Colonic mucosa (tissue), 4 donors: ENCODE measurements at places on chromosomes 7 and 10. TPM values are rescaled to one million over a fixed set of nuclear protein-coding genes. Genes with fewer than 3 reads are reported as not detected.

- no peak overlapping the region for H3K4me3 ChIP-seq
- no peaks in the 10 kb centered on the region for H3K36me3 ChIP-seq
- no peaks in the 10 kb centered on the region for H3K4me1 ChIP-seq
- no peaks in the 10 kb centered on the region for H3K27me3 ChIP-seq
- no peak for DNase-seq
- H3K27ac ChIP-seq: no peak overlapping the region
Measured at GRCh38 chr10:124037784-124038183, 55.6 kb downstream of the CHST15 start.

DNA sequence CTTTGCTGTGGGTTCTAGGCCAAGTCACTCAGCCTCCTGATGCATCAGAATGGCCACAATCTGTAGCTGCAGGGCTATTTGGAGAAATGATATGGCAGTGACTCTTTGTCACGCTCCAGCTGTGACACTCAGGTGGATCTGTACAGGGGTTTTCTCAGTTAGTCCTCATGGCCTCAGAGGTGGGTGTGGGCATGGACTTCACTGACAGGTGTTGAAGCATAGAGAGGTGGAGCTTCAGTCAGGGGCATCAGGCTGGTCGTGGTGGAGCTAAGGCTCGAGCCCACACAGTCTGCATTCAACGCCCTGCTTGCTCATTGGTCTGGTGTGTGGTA lies 21.2 kb downstream of the PALD1 start:
- DNase-seq: no peak
- no peak overlapping the region for H3K27ac ChIP-seq
- H3K27me3 ChIP-seq: no peaks in the 10 kb centered on the region
- H3K4me1 ChIP-seq: no peaks in the 10 kb centered on the region
- no peaks in the 10 kb centered on the region for H3K36me3 ChIP-seq
- H3K4me3 ChIP-seq: no peak overlapping the region

GRCh38 chr7:39741942-39742623 lies 118.7 kb downstream of the RALA start:
- DNase-seq: peak; percentile 64
- no peaks in the 10 kb centered on the region for H3K27me3 ChIP-seq
- no peak overlapping the region for H3K4me3 ChIP-seq

DNA sequence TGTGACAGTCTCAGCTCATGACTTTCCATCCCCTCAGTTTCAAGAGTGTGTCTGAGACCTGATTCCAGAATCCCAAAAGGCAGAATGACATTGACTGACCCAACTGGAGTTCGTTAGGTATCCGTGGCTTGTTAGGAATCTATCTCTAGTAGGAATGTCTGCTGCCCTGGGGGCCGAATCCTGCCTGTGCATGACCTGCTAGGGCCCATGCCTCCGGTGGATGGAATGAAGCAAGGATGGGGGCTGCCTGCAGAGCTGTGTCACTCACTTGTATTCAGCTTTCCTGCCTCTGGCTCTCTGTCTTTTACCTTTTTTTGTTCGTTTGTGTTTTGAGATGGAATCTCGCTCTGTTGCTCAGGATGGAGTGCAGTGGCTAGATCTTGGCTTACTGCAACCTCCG lies 129.5 kb downstream of the SDK1 start:
- no peaks in the 10 kb centered on the region for H3K4me1 ChIP-seq
- no peak overlapping the region for H3K27ac ChIP-seq
- no peak overlapping the region for H3K4me3 ChIP-seq
- H3K27me3 ChIP-seq: no peaks in the 10 kb centered on the region
- H3K36me3 ChIP-seq: no peaks in the 10 kb centered on the region
- no peak for DNase-seq

- no peak overlapping the region for H3K4me3 ChIP-seq
- H3K4me1 ChIP-seq: no peaks in the 10 kb centered on the region
- no peak overlapping the region for H3K27ac ChIP-seq
- no peaks in the 10 kb centered on the region for H3K36me3 ChIP-seq
- DNase-seq: no peak
Measured at GRCh38 chr10:105252911-105253310, 611.8 kb downstream of the SORCS3 start.

- H3K4me3 ChIP-seq: no peak overlapping the region
- no peaks in the 10 kb centered on the region for H3K4me1 ChIP-seq
- H3K27ac ChIP-seq: no peak overlapping the region
- no peaks in the 10 kb centered on the region for H3K36me3 ChIP-seq
- DNase-seq: no peak
Measured at GRCh38 chr7:93160410-93160809, 12.2 kb upstream of the SAMD9L start.

GRCh38 chr7:2017481-2017891 lies 215.3 kb downstream of the MAD1L1 start:
- no peaks in the 10 kb centered on the region for H3K27me3 ChIP-seq
- DNase-seq: no peak
- no peak overlapping the region for H3K27ac ChIP-seq
- no peak overlapping the region for H3K4me3 ChIP-seq
- H3K4me1 ChIP-seq: no peaks in the 10 kb centered on the region
- H3K36me3 ChIP-seq: no peaks in the 10 kb centered on the region

DNA sequence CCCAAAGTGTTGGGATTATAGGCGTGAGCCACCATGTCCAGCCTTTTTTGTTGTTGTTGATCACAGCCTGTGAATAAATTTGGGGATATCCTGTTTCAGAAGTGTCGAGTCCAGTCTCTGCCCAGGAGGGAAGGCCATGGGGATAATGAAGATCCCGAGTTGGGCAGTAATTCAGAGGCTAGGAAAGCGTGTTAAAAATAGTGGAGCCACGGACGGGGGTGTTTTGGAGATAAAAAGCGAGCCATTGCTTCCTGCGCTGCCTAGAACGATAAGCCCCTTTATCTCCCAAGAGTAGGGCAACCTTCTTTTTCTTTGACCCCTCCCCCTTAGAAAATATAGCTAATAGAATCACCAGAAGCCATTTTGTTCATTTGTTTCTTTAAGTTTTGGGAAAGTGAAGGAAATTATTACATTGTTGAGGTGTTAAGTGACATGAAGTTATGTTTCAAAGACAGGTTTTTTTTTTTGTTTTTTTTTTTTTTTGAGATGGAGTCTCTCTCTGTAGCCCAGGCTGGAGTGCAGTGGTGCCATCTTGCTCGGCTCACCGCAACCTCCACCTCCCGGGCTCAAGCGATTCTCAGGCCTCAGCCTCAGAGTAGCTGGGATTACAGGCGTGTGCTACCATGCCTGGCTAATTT lies 43.3 kb downstream of the IL15RA start:
- H3K36me3 ChIP-seq: peaks cover 9% of the 10 kb centered on the region
- no peak overlapping the region for H3K27ac ChIP-seq
- no peak overlapping the region for H3K4me3 ChIP-seq
- no peak for DNase-seq
- H3K4me1 ChIP-seq: no peaks in the 10 kb centered on the region
- no peaks in the 10 kb centered on the region for H3K27me3 ChIP-seq

- no peak overlapping the region for H3K27ac ChIP-seq
- peaks cover 4% of the 10 kb centered on the region for H3K36me3 ChIP-seq
- H3K27me3 ChIP-seq: no peaks in the 10 kb centered on the region
- DNase-seq: no peak
- H3K4me1 ChIP-seq: no peaks in the 10 kb centered on the region
- no peak overlapping the region for H3K4me3 ChIP-seq
Measured at GRCh38 chr7:92025260-92025659, 84.6 kb downstream of the AKAP9 start.

GRCh38 chr7:100353685-100354330 lies 4.1 kb upstream of the PILRB start:
- no peak overlapping the region for H3K27ac ChIP-seq
- no peak overlapping the region for H3K4me3 ChIP-seq
- peaks cover 27% of the 10 kb centered on the region for H3K36me3 ChIP-seq
- no peak for DNase-seq

DNA sequence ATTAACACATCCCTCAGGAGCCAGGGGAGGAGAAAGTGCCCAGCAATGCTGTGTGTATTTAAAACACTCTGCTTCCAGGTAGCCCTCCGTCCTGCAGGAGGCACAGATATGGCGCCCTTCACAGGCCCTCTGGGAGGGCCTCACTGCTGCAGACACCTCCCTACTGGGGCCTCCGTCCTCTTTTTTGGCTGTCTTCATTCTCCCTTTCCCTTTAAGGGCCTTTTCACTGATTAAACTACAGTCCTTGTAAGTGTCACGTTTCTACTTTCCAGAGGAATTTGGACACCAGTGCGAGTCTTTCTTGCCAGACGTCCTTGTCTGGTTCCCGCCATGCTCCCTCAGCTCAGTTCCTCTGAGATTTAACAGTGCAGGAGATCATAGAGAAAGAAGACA lies 39.7 kb upstream of the MKRN1 start:
- peak overlapping the region; percentile 96 for H3K27ac ChIP-seq
- no peaks in the 10 kb centered on the region for H3K36me3 ChIP-seq
- H3K4me1 ChIP-seq: no peaks in the 10 kb centered on the region
- H3K4me3 ChIP-seq: peak overlapping the region; percentile 28

GRCh38 chr7:50803359-50804337 lies 21.0 kb upstream of the GRB10 start:
- H3K4me1 ChIP-seq: no peaks in the 10 kb centered on the region
- H3K36me3 ChIP-seq: no peaks in the 10 kb centered on the region
- H3K27me3 ChIP-seq: no peaks in the 10 kb centered on the region

- peak; percentile 66 for DNase-seq
- peak overlapping the region; percentile 34 for H3K4me3 ChIP-seq
- no peaks in the 10 kb centered on the region for H3K36me3 ChIP-seq
- no peaks in the 10 kb centered on the region for H3K27me3 ChIP-seq
- peaks cover 4% of the 10 kb centered on the region for H3K4me1 ChIP-seq
- H3K27ac ChIP-seq: no peak overlapping the region
Measured at GRCh38 chr10:46106410-46107255, 60.6 kb upstream of the MSMB start.

- no peaks in the 10 kb centered on the region for H3K4me1 ChIP-seq
- no peak overlapping the region for H3K4me3 ChIP-seq
- no peak overlapping the region for H3K27ac ChIP-seq
- H3K27me3 ChIP-seq: no peaks in the 10 kb centered on the region
Measured at GRCh38 chr10:112842832-112843360, 107.2 kb upstream of the TCF7L2 start.

- H3K27ac ChIP-seq: peak overlapping the region; percentile 62
- peaks cover 29% of the 10 kb centered on the region for H3K4me1 ChIP-seq
- no peaks in the 10 kb centered on the region for H3K36me3 ChIP-seq
Measured at GRCh38 chr7:130998993-130999602, 265.1 kb upstream of the KLF14 start.

GRCh38 chr7:92560602-92561001 lies 29.6 kb downstream of the FAM133B start:
- no peak overlapping the region for H3K4me3 ChIP-seq
- no peak overlapping the region for H3K27ac ChIP-seq
- H3K36me3 ChIP-seq: no peaks in the 10 kb centered on the region
- no peaks in the 10 kb centered on the region for H3K27me3 ChIP-seq
- DNase-seq: no peak
- H3K4me1 ChIP-seq: no peaks in the 10 kb centered on the region

DNA sequence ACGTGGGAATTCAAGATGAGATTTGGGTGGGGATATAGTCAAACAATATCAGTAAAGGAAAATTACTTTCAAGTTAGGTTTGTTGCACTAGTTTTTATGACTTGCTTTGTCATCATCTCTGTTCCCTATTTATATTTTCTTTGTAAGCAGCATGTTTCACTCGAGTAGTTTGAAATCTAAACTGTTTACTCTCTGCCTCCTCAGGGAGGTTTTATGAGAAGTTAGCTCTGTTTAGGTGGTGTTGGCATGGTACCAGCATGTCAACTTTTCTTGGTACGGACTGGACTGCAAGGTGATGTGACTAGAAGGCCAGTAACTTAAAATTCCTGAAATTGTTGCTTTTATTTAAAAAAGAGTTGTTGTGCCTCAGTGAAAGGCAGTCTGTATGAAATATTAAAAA lies 59.2 kb upstream of the MTPN start:
- no peak overlapping the region for H3K4me3 ChIP-seq
- no peaks in the 10 kb centered on the region for H3K27me3 ChIP-seq

- no peaks in the 10 kb centered on the region for H3K4me1 ChIP-seq
- H3K27me3 ChIP-seq: no peaks in the 10 kb centered on the region
- H3K36me3 ChIP-seq: no peaks in the 10 kb centered on the region
- no peak overlapping the region for H3K27ac ChIP-seq
- H3K4me3 ChIP-seq: no peak overlapping the region
Measured at GRCh38 chr10:31644931-31645633, 283.5 kb downstream of the ARHGAP12 start.

GRCh38 chr10:114420811-114421485 lies 16.6 kb upstream of the AFAP1L2 start:
- DNase-seq: no peak
- H3K4me3 ChIP-seq: no peak overlapping the region
- H3K27me3 ChIP-seq: no peaks in the 10 kb centered on the region
- H3K27ac ChIP-seq: no peak overlapping the region
- H3K4me1 ChIP-seq: no peaks in the 10 kb centered on the region

GRCh38 chr10:77156406-77156879 lies 481.2 kb downstream of the KCNMA1 start:
- H3K27me3 ChIP-seq: no peaks in the 10 kb centered on the region
- H3K27ac ChIP-seq: peak overlapping the region; percentile 76
- DNase-seq: peak; percentile 67
- peaks cover 20% of the 10 kb centered on the region for H3K4me1 ChIP-seq

DNA sequence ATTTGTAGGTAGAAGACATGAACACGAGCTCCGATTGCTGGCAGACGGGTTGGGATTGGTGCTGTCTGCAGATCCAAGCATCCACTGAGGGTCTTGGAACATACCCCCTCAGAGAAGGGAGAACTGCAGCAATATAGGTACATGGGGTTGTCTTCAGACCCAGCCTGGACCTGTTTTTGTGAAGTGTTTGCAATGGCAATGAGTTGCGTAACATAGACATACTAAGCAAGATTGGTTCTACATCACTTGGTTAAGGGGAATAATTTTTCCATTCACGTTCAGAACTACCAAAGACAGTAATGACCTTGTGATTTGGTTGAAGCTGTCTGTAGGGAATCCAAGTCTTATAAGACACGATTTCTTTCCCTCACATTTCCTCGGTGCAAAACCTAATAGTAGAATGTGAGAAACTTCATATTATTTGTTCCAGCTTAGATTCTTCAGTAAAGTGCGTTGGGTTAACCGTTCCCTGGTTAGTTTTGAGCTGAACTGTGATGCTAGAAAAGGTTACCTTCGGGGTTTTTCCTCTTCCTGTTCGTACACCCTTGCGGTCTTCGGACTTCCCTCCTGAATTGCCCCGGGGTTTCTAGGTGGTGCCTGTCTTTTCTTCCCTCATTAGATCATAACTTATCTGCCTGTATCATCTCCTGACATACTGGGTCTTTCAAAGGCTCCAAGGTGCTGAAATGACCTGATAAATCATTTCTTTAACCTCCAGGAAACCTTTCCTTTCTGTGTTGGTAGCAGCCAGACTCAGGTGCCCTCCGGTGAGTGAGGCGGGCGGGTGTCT lies 14.4 kb downstream of the PROSER2 start:
- H3K4me1 ChIP-seq: no peaks in the 10 kb centered on the region
- H3K4me3 ChIP-seq: no peak overlapping the region
- no peak for DNase-seq
- H3K36me3 ChIP-seq: no peaks in the 10 kb centered on the region
- H3K27me3 ChIP-seq: no peaks in the 10 kb centered on the region

The NPFFR1 gene
- 0.08 TPM for total RNA-seq

The HABP2 gene
- not detected for total RNA-seq

The AKR1C3 gene
- total RNA-seq: 75.6 TPM

The GNAT3 gene
- not detected for total RNA-seq

The CDHR3 gene
- 5.3 TPM for total RNA-seq

The BTBD16 gene
- total RNA-seq: 0.40 TPM

The VSTM4 gene
- total RNA-seq: 1.2 TPM

The ZRANB1 gene
- 13.1 TPM for total RNA-seq

The C10orf105 gene
- not detected for total RNA-seq

The CTAGE4 gene
- total RNA-seq: 12.1 TPM

The SPDYE6 gene
- total RNA-seq: not detected

The LRIT1 gene
- not detected for total RNA-seq

The BAMBI gene
- total RNA-seq: 3.1 TPM
